ENCODE measurements at places on chromosomes 2 and 18.

GRCh38 chr2:20570249-20570648, 80.6 kb downstream of the HS1BP3 start:
- DNase-seq, result no peak

GRCh38 chr2:239288237-239288636, 112.6 kb downstream of the HDAC4 start:
- no peak for DNase-seq

DNA sequence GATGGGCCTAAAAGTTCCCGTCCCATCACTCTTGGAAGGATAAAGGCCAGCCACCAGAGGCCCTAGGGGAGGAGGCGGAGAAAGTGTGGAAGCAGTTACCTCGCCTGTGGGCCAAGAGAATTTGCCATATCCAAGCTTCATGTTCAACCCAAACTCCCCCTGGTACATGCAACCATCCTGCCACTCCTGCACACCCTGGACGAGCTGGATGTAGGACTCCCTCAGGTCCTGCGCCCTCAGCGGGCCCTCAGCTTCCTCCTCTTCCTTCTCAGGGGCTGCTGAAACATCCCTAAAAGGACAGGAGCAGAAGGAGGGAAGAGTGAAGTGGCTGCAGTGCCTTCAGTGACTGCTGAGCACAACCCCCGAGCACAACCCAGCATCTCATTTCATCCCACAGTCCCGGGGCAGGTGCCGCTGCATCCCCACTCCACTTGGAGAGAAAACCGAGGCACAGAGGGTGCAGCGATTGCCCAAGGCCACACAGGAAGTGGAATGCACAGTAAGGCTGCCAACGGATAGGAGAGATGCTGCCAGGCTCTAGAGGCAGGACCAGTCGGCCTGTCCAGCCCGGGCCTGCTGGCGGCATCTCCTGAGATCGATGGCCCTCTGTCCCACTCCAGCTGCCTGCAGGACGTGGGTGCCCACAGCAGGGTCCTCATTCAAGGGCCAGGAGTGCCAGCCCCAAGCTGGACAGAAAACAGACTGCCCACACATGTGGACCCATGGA, 2.9 kb downstream of the ANKMY1 start:
- no peak for DNase-seq

DNA sequence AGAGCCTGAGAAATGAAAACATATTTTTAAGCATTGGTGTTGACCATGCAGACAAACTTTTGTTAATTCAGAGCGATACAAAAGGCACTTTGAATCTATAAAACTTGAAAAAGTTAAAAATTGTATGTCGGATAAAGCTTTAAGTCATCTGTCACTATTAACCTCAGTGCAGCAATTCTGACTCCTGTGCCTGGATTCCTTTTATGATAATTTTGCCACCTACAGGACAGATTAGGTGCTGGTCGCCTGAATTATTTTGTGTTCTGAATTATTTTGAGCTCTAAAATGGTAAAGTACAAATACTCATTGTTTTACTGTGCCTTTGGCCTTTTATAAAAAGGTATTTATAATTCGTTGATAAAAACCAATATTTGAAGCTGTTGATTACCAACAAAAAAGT, 19.4 kb upstream of the RNF138 start:
- DNase-seq, result no peak

DNA sequence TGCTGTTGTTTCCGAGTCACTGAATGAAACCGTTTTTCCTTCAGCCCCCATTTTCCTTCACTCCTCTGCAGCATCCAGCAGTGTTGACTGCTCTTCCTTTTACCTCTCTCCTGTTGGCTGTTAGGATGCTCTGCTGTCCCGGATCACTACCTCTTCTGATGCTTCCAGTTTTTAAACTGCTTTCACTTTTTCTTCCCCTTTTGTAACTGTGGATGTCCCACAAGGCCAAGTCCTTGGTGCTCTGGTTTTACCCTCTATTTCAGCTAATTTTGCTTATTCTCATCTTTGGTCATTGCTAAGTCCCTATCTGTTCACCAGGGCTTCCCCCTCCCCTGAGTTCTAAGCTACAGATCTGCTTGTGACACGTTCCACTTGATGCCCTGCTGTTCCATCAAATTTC, 39.4 kb upstream of the MAP4K3 start:
- no peak for DNase-seq

DNA sequence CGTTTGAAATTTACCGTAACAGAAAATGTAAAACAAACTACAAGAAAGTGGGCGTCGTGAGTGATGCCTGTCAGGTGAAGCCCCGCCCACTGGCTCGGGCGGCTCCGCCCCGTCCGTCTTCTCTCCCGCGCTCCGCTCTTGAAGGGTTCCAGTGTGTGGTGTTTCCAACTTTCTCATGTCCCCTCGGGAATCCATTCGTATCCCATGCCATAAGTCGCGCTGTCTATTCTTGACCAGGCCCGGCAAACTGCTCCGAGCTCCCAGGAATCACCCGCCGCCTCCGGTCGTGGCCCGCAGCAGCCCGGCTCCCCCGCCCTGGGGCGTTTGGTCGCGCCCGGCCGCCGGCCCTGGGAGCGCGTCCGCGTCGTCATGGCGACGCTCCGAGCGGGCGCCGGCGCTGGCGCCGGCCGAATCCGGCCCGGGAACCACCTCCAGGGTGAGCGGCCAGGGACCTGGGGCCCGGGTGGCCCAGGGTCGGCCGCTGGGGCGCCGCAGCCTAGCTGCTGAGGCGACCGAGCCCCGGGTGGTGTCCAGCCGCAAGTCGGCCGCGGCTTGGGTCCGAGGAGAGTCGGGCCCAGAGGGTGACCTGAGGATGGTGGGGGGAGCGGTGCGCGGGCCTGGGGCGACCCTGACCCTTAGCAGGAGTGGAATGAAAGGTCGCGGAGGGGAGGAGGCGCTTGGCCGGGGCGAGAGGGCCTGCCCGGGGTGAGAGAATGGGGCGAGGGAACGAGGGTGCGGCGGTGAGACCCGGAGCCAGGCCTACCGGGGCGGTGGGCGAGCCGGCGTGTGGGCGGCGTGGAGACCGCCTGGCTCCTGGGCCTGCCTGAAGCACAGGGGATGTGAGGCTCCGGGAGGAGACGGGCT, at the start of gene CFAP221:
TSS of gene CFAP221 (plus strand) at position 375 of the 864 bp plus-strand sequence. CDS start 1,683 bp downstream, outside the sequence.
- DNase-seq, result peak; percentile 49

- DNase-seq, result peak; percentile 24
These were observed 11.4 kb downstream of the THNSL2 start for GRCh38 chr2:88181511-88181910.

GRCh38 chr2:24926220-24926601, 6.2 kb upstream of the ADCY3 start:
- DNase-seq, result no peak

GRCh38 chr2:140990416-140990815, 1140.4 kb downstream of the LRP1B start:
- no peak for DNase-seq

DNA sequence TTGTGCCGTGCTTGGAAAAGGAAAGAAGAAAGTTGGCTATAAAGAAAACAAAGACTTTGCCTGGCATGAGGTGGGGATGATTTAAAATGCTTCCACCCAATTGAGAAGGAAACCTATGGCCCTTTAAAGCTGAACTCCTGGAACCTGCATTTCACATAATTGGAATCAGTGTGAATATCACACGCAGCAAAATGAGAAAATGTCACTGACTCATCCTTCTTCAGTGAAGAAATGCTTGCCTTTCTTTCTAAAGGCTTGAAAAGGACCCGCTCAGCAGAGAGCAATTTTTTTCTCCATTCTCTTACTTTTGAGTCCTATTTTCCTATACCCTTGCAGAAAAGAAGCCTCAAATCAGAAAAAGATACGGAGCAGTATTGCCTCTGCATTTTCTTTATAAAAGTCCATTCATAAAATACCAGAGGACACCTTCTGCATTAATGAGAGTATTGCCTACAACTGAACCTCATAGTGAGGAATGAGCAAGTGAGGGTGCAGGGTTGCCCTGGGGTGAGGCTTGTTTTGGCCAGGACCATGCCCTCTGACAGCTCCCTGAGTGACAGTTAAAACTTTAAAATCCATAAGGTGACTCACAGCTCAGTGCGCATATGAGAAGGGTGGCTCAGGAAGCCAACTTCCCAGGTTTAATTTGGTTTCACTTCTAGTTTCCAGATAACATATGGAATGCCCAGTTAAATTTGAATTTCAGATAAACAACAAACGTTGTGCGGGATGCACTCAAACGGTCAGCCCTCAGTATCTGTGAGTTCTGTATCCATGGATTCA, 191.9 kb upstream of the GYPC start:
- no peak for DNase-seq

GRCh38 chr2:200156166-200156835, 150.2 kb upstream of the SPATS2L start:
- DNase-seq, result peak; percentile 51

- DNase-seq, result no peak
These were observed 379.0 kb upstream of the RND3 start for GRCh38 chr2:150866431-150866830.

GRCh38 chr2:122656403-122656802, 901.0 kb downstream of the TSN start:
- DNase-seq, result no peak

DNA sequence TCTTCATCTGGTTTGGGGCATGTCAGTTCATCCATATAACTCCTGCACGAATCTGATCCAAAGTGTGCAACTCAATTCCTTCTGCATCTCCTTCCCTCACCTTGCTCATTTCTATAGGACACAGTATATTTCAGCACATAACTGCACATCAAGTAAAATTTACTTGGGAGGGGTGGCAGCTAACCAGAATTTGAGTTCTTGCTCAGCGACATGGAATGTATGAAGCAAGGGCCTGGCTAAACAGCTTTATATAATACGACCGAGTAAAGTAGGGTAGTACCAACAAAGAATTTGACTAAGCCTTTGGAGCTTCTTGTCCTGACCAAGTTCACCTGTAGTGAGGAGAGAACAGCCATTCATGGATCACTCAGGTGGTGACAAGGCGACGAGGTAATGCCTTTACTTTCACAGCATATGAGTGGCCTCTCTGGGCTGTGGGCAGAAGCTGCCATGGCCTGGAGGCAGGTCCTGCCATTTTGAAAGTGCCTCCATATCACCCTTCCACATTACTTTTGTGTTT, 570.2 kb upstream of the TNP1 start:
- no peak for DNase-seq

DNA sequence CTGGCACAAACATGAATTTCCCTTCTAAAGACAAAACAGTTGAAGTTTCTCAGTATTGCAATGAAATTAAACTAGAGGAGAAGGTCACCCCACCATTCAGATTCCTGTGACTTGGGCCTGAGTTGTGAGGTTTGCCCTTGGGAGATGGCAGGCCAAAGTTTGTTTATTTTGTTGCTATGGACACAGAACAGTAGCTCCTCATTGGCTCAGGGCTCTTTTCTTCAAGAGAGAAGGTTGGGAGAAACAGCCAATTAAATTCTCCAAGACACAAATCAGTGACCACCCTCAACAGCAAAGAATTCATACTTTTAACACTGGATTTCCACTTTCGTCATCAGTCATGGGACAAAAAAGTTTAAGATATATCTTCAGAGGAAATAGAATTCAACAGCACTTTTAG, at the start of gene FLACC1:
TSS of gene FLACC1 (minus strand) at position 125 of the 400 bp plus-strand sequence. CDS start 5,941 bp downstream, outside the sequence.
- DNase-seq, result peak; percentile 41

DNA sequence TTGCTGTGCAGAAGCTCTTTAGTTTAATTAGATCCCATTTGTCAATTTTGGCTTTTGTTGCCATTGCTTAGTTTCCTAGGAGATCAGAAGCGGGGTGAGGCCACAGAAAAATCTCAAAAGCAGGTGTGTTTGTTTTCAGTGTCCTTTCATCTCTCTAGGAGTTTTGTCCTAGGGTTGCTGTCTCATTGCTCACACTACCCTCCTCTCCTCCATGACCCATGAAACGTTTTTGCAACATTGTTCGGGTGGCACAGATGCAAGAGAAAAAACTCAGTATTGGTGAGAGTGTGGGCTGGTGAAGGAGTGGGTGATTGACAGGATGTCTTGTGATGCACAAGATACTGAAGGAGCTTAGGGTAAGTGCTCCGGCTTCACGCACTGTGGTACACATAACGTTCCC, 103.6 kb downstream of the LYPD1 start:
- DNase-seq, result no peak

DNA sequence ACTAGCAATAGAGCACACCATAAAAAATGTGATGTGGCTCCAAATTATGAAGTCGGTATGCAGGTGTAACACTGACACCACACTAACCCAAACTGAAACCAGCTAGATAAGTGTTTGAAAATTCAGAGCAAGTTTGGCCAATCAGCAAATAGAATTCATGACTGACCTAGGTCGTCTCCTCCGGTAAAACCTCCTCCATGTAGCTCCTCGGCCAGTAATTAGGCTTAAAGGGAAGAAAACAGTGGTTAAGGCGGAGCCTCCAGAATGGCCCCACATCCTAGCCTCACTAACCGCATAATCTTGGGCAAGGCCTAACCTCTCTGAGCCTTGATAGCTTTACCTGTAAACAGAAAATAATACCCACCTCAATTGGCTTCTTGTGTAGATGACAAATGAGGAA, 30.1 kb downstream of the C1D start:
- no peak for DNase-seq

- DNase-seq, result no peak
These were observed 108.4 kb upstream of the ALK start for GRCh38 chr2:30029804-30030203.

GRCh38 chr18:22639026-22639463, 221.3 kb upstream of the CTAGE1 start:
- peak; percentile 35 for DNase-seq

GRCh38 chr2:85064927-85065577, 68.1 kb upstream of the TCF7L1 start:
- DNase-seq, result no peak

DNA sequence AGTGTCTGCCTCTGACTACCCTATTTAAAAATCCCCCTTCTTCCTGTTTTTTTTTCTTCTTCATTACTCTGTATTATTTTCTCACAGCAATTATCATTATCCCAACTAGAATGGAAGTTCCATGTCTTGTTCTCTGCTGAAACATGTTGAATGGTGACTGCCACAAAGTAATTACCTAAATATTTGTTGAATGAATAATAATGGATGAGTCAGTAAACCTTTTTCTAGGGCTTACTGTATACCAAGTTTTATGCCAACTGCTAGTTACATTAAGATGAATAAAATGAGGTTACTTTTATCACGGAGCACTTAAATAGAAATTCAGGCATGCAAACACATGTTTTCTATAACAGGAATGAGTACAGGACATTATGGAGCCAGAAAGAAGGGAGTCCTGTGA, 490.6 kb downstream of the THSD7B start:
- DNase-seq, result peak; percentile 51

DNA sequence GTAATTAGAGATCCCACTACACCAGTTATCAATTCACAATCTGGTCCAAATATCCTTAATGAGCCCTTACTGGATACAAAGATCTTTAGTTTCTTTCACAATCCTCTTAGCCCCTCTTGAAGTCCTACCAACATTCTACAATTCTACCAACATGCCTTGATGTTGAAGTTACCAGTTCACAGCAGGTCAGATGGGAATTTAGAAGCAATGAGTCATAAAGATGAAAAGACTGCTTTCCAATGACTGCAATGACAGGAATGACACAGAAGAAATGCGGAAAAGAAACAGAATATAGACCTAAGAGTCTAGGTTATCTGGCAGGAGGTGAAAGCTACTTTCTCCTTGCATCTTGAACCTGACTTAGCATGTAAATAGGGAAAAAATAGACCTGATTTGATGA, 24.5 kb downstream of the RTTN start:
- peak; percentile 84 for DNase-seq

- no peak for DNase-seq
These were observed 5.4 kb upstream of the SALL3 start for GRCh38 chr18:78974115-78974761.
